Spinal cord (tissue), 10 donors: ENCODE measurements at places on chromosomes 13 and 19.

- H3K4me3 ChIP-seq: no peak overlapping the region
- H3K27me3 ChIP-seq: peaks cover 28% of the 10 kb centered on the region
- peak overlapping the region; percentile 67 for H3K27ac ChIP-seq
- H3K4me1 ChIP-seq: peaks cover 28% of the 10 kb centered on the region
These were observed 2.7 kb upstream of the RUBCNL start for GRCh38 chr13:46389457-46390451.

DNA sequence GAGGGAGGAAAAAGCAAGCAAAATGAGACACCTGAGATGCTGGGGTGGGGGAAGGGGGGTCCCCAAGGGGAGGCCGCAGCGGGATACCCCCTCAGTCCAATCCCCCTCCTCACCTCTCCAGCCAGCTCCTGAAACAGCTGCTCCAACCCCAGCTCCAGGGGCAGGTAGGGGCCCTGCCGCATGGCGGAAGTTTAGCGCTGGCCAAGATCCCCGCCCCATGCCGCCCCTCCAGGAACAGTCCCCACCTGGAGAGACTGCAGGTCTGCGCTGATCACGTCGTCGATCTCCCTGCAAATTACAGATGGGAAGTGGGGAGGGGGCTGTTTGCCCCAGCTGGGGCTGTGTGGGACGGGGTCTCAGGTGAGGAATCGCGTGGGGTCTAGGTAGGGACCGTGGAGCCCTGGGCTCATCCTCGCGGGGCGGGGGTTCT is 9.0 kb downstream of the CAPN12 start:
- no peak for DNase-seq
- peaks cover 15% of the 10 kb centered on the region for H3K27me3 ChIP-seq
- H3K4me3 ChIP-seq: no peak overlapping the region
- no peak overlapping the region for H3K27ac ChIP-seq

DNA sequence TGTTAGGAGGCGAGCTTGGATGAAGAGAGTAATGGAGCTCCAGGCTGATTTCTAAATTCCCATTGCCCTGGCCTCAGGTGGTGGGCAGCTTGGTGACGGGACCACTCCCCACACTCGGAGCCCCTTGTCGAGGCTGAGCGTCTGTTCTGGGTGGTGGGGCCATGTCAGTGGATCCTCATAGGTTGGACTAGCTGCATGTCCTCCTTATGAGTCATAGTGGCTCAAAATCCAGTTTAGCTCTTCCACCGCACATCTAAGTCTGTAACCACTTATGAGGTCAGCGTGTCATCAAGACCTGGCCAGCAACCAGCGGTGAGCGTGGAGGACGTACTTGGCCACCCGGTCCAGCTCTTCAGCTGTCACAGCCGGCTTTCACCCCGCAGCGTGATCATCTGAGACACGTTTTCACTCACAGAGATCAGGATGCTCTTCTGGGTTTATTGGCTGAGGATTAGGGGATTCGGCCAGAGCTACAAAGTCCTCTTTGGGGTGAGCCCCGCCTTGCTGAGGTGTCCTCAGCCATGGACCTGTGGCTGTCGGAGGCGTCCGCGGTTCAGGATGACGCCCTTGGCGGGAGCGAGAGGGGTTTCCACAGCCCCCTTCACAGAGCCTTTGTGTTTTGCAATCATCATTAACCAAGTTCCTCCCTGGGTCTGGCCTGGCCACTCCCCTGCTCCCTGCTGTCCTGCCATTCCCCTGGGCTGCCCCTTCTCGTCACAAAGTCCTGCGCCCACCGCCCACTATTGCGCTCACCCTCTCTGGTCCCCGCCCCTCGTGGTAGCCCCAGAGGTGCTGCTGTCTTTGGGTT is 41.9 kb downstream of the ADPRHL1 start:
- no peaks in the 10 kb centered on the region for H3K27me3 ChIP-seq
- DNase-seq: no peak
- no peak overlapping the region for H3K4me3 ChIP-seq
- peak overlapping the region; percentile 11 for H3K27ac ChIP-seq

- DNase-seq: peak; percentile 37
- H3K4me3 ChIP-seq: no peak overlapping the region
- H3K27me3 ChIP-seq: no peaks in the 10 kb centered on the region
- peaks cover 24% of the 10 kb centered on the region for H3K4me1 ChIP-seq
- H3K36me3 ChIP-seq: no peaks in the 10 kb centered on the region
These were observed 77.4 kb upstream of the PCDH8 start for GRCh38 chr13:52925775-52926285.

- no peaks in the 10 kb centered on the region for H3K4me1 ChIP-seq
- no peaks in the 10 kb centered on the region for H3K36me3 ChIP-seq
- DNase-seq: no peak
- no peaks in the 10 kb centered on the region for H3K27me3 ChIP-seq
- H3K4me3 ChIP-seq: no peak overlapping the region
These were observed 372.6 kb downstream of the OXGR1 start for GRCh38 chr13:96621634-96622183.

GRCh38 chr13:21297447-21297846 is 121.0 kb downstream of the MRPL57 start:
- peaks cover 5% of the 10 kb centered on the region for H3K4me1 ChIP-seq
- H3K4me3 ChIP-seq: peak overlapping the region; percentile 67
- no peak for DNase-seq
- no peaks in the 10 kb centered on the region for H3K36me3 ChIP-seq
- no peaks in the 10 kb centered on the region for H3K27me3 ChIP-seq
- H3K27ac ChIP-seq: peak overlapping the region; percentile 57
